ENCODE measurements at places on chromosomes 11 and 22. TPM values are rescaled to one million over a fixed set of nuclear protein-coding genes. Genes with fewer than 3 reads are reported as not detected.

Gene DEUP1
- not detected for total RNA-seq

Gene INTS4
- 58.2 TPM for total RNA-seq

Gene SLC43A3
- total RNA-seq, result 181 TPM

Gene SULT4A1
- not detected for total RNA-seq

GRCh38 chr11:60932605-60933356 is 8.5 kb downstream of the TMEM132A start:
- no peak for DNase-seq

GRCh38 chr11:70191495-70192140 is 11.5 kb upstream of the FADD start:
- DNase-seq, result peak; percentile 50

DNA sequence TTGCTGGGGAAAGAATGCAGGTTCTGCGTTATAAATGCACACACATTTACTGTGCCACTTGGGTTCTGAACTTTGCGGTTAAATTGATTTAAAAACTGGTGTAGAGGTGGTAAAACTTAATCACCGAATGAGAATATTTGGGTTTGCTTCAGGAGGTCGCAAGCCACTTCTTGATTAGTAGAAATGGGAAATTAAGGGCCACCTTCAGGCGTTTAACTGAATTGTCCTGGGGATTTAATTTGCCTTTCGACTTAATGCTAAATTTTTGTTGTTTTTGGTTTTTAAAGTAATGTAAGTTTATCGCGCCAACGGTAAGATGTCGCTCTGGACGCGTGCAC is 459 bp upstream of the NCR3LG1 start:
- DNase-seq, result no peak

- DNase-seq, result no peak
Observed at GRCh38 chr11:17263769-17264168, 12.8 kb upstream of the NUCB2 start.

Data from activated T-helper 1 cell treated with anti-CD3 and anti-CD28 coated beads, Interleukin-12 subunit alpha, Interleukin-12 subunit beta, Interleukin-2, Interleukin-4 antibody, amounts not matched to agents 30 ng/mL and 10 ng/mL and 1 ng/mL, durations not matched to agents 14 hours and 24 hours and 36 hours (primary cell).